Activated T-cell treated with anti-CD3 and anti-CD28 coated beads for 4 hours (primary cell): ENCODE measurements at places on chromosomes 12 and 14.

DNA sequence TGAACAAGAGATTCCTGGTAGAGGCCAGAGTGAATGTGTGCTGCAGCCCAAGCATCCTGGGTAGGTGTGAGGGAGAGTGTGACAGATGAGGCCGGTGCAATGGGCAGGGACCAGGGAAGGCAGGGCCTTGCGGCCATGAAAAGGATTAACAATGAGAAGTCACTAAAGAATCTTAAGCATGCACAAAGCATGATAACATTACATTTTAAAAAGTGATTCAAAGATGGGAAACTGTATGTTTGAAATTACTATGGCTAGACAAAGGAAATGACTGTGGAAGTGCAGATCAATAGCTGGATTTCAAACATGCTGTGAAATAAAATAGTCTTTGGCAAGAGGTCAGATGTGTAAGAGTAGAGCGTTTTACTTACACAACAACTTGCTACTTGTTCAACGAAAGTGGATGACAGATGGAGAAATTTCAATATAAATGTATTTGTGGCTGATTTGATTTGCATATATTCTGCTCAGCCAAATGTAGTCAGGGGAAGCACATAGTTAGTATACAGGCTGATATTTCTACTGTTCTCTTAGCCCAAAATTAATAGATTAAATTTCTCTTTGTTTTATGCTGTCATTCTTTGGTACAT is 175.5 kb downstream of the CCDC59 start:
- DNase-seq = no peak

GRCh38 chr14:59465316-59466135 is at the start of gene GPR135:
GPR135 (minus strand) TSS chr14:59465380; CDS start chr14:59465226, 154 bp downstream.
- DNase-seq = peak; percentile 26

- no peak for DNase-seq
These were observed 14.2 kb downstream of the FRS2 start for GRCh38 chr12:69484428-69484827.

DNA sequence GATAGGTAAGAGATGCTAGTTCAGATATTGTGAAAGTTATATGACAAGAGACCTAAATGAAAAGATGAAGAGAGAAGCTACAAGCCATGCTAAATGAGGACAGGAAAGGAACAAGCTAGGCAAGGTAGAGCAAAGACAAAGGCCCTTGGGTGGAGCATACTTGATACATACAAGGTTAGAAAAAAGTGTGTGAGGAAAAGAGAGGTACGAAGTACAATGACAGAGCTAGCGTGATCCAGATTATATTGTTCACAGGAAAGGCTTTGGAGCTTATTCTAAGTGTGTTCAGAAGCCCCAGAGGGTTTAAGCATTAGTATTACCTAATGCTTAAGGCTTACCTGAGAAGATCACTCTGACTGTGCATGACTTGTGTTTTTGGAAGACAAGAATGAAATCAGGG is 75.0 kb downstream of the SLCO1B3 start:
- no peak for DNase-seq

DNA sequence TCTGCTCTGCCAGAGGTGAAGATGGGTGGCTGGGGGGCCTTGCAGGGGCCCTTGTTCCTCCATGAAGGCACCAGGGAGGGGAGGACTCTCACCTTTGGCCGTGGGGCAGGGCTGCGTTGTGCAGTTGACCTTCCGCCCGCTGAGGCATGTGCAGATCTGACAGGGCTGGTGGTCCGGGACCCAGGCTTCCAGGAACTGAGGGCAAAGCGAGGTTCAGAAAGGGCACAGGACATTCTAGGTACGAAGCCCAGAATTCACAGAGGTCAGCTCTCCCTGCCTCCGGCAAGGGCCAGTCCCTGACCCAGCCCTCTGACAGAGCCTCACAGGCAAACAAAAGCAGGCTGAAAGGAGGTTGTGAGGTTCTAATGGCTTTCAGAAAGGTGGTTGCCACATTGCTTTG is 40.4 kb upstream of the ANO2 start:
- no peak for DNase-seq

GRCh38 chr12:113528606-113529293 is 57.1 kb upstream of the LHX5 start:
- no peak for DNase-seq

GRCh38 chr12:114826244-114826643 is 142.3 kb upstream of the TBX3 start:
- no peak for DNase-seq
